ENCODE measurements at places on chromosomes 3 and 15. TPM values are rescaled to one million over a fixed set of nuclear protein-coding genes. Genes with fewer than 3 reads are reported as not detected.

Gene HIGD2B
- 0.33 TPM for total RNA-seq

Gene BBX
- 89.8 TPM for total RNA-seq

Gene SLC12A1
- total RNA-seq = not detected

Gene MYH15
- total RNA-seq = 0.07 TPM

Gene GUCA1C
- total RNA-seq = not detected

Gene CHRNA5
- 1.1 TPM for total RNA-seq

Gene PTX3
- total RNA-seq = not detected

- no peak for DNase-seq
Measured at GRCh38 chr15:99681990-99682389, 51.2 kb downstream of the LYSMD4 start.

- no peak for DNase-seq
Measured at GRCh38 chr3:172709774-172710663, 848 bp downstream of the NCEH1 start.

- DNase-seq = no peak
Measured at GRCh38 chr3:127405010-127405598, 117.3 kb upstream of the PRR20G start.

DNA sequence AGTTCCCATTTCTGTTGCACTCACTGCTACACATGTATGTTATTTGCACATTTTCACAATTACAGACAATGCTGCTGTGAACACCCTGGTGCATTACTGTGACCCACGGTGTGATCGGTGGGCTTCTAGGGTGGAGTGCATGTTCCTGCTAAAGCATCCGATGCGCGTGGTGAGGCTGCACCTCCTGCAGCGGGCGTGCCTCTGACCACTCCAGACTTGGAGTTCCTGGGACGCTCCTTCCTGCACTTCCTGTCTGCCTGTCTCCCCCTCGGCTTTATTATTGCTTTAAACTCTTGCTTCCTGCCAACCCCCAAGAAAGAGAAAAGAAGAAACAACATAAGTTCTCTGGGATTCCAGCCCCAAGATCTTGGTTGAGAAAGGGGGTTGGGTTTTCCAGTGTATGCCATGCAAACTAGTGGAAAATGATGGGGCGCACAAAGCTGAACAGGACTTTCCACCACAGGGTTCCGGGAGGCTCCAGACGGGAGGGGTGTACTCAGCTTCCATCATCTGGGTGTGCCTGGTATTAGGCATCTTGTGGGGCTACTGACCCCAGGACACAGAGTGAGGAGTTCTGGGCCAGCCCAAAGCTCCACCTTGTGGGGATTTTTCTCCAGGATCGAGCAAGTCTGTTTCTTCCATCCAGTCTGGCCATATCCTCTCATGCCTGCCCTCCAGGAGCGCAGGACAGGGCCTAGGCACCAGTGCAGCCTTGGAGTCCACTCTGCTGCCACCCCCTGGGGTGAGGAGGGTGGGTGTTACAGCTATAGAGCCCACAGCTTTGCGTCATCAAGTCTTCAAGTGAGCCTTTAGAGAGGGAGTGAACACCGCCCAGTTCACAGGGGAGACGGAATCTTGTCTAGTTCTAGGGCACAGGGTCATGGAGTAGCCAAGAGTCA lies 11.2 kb downstream of the RPL32 start:
- DNase-seq = no peak

DNA sequence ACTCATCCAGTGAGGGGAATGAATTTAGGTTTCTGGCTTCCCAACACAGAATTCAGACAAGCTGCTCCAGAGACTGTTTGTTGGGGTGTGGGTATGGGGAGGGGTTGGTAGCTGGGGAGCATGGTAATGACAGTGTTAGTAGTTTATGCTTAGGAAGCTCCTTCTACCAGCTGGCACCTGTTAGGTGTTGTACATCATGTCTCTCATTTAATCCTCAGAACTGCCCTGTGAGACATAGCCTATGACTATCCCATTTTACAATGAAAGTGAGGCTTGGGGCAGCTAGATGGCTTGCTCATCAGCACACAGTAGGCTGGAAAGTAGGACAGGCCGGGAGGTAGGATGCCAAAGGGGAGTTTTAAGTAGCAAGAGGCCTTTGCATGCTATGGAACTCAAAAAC lies 2.5 kb downstream of the EIF4E3 start:
- no peak for DNase-seq

DNA sequence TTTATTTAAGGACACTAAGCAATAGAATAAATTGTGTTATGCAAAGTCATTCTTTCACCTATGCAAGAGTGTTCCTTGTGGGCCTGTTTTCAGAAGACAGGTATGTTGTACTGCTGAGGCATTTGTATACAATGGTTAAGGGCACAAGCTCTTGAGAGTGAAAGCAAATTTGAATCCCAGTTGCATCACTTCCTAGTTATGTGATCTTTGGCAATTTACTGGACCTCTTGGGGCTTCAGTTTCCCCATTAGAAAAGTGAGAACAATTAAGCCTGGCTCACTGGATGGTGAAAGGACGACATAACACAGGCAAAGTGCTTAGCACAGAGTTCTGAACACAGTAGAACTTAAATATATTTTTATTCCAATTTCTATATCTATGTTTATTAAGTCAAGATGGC lies 117.4 kb downstream of the EFHB start:
- DNase-seq = no peak

- DNase-seq = no peak
Measured at GRCh38 chr15:31517711-31518110, 191.1 kb downstream of the KLF13 start.

- no peak for DNase-seq
Measured at GRCh38 chr3:53191836-53192480, 30.9 kb downstream of the PRKCD start.

DNA sequence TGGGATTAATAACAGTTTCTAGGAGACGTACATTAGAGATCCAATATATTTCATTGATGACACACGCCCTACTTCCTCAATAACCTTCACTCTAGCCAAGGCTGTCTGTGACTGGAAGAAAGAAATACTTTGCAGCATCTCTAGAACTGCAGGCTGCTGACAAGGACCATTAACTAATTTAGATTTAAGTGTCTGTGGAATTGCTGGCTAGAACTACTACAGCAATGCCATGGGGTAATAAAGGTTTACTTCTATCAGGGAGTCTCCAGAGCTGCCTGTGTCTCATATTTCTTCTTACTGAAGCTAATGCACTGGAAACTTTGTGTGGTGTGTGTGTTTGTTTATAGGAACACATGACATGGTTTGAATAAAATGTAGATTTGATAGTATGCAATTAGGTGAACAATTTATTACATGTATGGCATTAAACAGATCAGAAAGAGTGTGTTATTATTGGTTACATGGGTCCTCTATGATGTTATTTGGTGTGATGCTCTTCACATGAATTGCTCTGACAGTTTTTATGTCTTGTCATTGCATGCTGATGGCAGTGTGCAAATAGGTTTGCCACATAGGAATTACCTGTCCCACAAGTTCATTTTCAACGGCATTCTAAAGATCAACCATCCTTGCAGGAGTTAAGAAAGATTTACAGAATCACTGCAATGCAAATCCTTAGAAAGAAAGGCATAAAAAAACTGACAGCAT lies 916.2 kb upstream of the CADM2 start:
- DNase-seq = no peak

DNA sequence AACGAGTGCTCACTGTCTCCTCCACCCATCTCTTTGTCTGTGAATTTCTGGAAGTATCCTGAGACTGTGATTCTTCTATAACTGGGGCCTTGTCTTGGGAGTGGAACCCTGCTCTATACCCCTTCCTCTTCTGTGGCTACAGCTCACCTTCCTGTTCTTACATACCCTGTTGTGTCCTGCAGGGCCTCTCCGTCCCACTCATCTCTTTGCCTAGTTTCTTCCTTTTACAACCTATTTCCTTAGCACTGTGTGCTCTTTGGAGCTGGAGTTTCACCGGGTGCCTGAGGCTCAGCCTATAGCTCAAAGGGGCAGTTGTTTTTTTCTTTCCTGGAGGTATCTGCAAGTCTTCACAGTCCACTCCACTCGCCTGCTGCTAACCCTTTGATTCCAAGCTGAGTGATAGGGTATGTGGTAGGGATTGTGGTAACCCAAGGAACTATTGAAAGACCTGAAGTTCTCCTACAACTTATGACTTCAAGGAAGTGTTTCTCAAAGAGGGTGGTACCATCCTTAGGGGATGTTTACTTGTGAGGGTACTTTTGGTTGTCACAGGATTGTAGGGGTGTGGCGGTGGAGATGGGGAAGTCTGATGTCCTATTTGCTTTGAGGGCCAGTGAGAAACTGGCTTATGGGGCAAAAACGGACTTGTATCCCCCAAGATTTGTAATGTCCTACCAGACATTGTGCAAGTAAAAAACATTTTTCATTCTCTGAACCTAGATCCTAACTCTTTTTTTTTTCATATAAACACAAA lies 66.6 kb upstream of the ARL8B start:
- DNase-seq = no peak

DNA sequence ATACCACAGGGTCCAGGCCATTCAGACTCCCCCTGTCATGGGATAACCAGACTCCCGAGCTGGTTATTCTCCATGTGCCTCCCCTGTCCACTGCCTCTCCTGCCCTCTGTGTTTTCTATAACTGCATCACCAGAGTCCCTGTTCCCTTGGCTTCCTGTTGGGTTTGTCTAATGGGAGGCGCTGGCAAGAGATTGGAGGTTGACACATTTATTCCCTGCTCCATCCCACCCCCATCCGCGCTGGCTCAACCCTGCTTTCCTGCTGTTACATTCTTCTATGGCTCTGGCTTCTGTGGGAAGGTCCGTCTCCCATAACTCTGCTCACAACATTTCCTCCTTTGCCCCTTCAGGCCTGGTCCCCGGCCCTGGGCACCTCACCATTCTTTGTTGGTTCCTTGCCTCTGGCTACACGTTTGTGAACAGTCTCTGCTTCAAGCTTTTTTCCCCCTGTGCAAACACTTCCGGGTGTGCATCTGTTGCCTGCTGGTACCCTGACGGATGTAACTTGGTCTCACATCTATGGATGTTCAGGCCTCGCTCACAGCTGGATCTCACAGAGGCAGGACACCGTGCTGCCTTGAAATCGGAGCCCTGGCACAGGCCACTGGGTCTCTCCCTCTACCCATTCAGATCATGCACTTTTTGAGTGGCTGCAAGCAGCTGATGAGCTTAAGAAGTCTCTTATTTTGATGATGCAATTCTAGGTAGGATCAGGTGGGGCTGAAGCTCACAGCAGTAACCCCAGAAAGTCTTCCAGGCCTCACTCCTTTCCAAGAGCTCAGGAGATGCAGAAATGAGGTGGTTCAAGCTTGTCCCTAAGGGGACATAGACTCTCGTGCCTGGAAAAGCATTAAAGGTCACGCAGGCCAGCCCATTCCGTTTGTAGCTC lies 68.6 kb upstream of the ATP13A3 start:
- no peak for DNase-seq

DNA sequence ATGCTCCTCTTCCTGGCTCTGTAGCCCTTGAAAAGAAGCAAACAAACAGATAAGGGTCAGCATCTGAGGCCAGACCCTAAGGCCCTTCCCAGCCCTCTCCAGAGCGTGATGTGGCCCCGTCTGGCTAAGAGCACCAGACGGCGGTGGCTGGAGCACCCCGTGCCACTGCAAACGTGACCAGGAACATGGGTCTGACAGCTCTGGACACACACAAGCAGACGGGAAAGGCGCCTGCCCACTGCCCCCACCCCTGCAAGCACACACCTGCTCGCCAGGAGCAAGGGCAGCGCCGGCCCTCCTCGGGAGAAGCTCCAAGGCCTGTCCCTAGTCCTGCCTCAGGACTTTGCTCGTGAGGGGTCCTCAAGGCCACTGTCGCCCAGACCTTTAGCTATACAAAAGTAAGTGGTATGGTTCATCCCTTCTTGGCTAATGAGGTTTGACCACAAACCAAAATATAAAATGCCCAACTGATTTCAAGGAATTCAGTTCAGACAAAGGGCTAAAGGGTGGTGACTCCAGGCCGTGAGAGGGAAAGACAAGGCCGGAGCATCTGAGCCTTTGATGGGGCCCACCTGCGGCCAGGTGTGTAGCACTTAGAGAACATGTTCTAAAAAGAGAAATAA lies 90.4 kb downstream of the XXYLT1 start:
- no peak for DNase-seq

GRCh38 chr3:119885746-119886530 lies 104.0 kb downstream of the NR1I2 start:
- DNase-seq = no peak

DNA sequence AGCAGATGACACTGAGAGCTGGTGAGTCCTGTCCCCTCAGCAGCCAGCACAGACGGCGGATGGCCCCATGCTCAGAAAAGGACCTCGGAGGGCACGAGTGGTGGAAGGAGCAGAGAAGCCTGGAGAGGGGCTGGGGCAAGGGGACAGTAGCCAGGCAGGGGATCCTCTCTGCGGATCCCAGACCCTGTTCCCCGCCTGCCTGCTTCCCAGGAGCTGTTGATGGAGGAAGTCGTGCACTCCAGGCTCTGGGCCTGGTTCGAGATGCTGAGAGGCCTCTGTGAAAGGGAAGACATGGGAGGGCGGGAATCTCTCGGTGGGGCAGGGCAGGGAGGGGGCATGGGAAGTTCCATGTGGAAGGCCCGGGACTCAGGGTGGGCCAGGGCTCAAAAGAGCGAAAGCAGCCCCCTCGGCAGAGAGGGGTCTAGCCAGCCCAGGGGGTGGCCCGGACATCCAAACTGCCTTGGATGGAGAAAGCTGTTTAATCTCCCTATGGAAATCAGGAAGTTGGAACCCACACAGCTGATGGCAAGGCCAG lies 47.9 kb upstream of the MAGEF1 start:
- DNase-seq = no peak

- no peak for DNase-seq
Measured at GRCh38 chr3:27454914-27455313, 29.3 kb downstream of the SLC4A7 start.

GRCh38 chr15:48963524-48964113 lies at the start of gene SHC4:
Gene SHC4 (minus strand): TSS chr15:48963919. CDS start chr15:48963015, 904 bp downstream.
- no peak for DNase-seq

DNA sequence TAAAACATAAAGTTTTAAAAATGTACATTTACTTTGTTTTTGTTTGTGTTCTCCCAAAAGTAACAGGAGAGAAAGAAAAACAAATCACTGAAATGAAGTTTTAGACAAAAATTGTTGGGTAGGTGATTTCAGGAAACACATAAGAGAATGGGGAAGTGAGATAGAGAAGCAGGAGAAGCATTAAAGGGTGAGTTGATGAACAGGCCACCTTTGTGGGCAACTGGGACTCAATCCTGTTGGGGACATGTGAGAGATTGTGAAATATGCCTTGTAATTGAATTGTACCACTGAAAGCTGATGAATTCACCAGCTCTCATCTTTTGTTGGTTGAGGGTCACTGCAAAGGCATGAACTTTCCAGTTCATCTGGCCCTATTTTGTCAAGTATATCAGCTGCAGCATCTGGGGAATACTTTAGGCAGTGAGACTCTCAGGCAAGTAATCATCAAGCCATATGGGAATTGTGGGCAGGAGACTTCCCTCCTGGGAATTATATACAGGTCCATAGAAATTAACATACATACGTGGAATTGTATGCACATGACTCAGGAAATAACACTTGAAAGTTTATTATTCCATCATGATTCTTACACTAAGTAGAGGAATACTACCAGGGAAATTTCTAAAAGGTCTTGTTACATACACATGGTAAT lies 181.0 kb downstream of the ZBBX start:
- no peak for DNase-seq

DNA sequence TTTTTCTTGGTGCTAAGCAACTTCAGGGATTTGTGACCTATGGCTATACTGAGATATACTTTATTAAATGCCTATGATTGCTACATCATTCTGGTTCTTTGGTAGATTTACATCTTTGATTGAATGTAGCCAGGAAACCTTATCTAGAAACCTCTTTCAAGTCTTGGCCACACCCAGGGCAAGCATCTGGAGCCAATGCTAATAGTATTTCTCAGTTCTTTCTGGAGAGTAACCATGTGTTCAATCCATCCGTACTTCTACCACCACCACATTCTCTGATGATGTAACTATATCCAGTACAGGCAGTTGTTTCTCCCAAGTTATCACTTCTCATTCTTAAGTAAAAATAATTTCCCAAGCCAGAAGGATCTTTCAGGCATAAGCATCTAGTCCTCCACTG lies 69.0 kb downstream of the NME9 start:
- DNase-seq = no peak

All from T-cell (primary cell).